Mesenteric fat pad (tissue), 1 donor: ENCODE measurements at places on chromosomes 11 and 22. TPM values are rescaled to one million over a fixed set of nuclear protein-coding genes. Genes with fewer than 3 reads are reported as not detected.

The AASDHPPT gene
- total RNA-seq, result 21.9 TPM

The PTPN5 gene
- total RNA-seq, result 1.1 TPM

The FERMT3 gene
- 58.9 TPM for total RNA-seq

The RELT gene
- total RNA-seq, result 15.8 TPM

The PCNX3 gene
- 30.6 TPM for total RNA-seq

The SLC35C1 gene
- 81.0 TPM for total RNA-seq

The OOSP2 gene
- total RNA-seq, result not detected

The OR52A1 gene
- total RNA-seq, result not detected

The PYGM gene
- 1.8 TPM for total RNA-seq

The P2RX6 gene
- total RNA-seq, result 1.2 TPM

GRCh38 chr11:30717009-30717408 is 130.9 kb upstream of the MPPED2 start:
- no peak for DNase-seq

DNA sequence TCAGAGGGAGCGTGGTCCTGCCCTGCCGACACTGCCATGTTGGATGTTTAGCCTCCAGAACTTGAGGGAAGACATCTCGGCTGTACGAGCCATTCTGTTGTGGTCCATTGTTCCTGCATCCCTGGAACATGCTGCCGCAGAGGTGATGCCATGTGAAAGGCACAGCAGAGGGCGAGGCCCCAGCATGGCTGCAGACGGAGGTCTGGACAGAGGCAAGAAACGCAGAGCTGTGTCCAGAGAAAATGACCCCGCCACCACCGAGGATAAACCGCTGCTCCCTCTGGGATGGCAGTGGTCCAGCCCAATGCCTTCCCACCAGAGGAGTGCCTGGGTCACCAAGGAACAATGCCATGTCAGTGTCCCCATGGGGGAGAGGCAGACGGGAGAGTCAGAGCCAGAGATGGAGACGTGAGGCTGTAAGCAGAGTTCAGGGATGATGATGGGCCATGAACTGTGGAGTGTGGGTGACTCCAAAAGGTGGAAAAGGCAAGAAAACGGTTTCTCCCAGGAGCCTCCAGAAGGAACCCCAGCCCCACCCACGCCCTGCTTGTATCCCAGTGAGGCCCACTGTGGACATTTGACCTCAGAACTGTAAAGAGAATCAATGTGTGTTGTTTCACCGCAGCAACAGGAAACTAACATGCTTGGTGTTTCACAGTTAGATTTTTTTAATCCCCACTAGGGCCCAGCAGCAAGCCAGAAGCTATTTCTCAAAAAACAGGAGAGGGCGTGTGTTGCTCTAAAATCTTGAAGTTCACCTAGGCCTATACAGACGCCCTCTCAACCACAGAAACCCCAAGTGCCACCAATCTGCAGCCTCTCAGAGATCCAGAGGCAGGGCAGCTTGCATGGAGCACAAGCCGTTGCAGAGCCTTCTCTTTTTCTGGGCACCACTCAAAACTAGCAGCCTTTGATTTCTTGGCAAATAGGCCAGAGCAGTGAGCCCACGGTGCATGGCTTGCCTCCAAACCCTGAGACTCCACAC is 1422.9 kb downstream of the TBC1D22A start:
- no peak for DNase-seq

- DNase-seq, result no peak
Observed at GRCh38 chr11:110716361-110716760, 4.1 kb upstream of the ARHGAP20 start.

GRCh38 chr11:76664578-76665061 is 5.9 kb downstream of the LRRC32 start:
- DNase-seq, result peak; percentile 86

GRCh38 chr11:15692739-15693138 is 578.0 kb downstream of the INSC start:
- no peak for DNase-seq

DNA sequence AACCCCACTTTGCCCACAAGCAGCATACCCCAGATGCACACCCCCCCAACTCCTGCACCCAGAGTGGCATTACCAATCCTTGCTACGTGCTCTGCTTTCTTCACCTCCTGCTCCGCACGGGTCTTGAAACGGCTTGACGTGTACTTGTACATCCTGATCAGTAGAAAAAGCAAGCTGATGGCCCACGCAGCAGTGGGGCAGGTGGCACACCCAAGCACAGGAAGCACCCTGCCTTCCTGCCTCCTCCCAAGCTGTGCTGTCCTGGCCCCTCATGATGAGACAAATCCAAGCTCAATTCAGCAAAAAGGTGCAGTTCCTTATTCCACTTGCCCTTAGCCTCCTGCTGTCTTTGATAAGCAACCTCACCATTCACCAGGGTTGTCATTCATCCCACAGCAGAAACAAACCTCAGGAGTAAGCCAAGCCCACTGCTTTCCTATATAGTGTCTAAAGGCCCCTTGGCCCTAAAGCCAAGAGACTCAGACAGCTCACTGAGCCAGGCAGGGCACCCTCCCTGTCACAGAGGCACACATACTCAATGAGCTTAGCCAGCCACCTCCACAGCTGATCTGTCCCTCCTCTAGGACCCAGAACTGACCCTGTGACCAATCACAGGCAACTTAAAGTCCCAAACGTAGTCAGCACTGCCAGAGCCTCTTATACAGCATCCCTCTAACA is 27.8 kb downstream of the MORC2 start:
- no peak for DNase-seq

GRCh38 chr22:46613606-46614021 is 6.6 kb upstream of the GRAMD4 start:
- no peak for DNase-seq

GRCh38 chr11:127063241-127063640 is 62.7 kb upstream of the KIRREL3 start:
- DNase-seq, result no peak

- no peak for DNase-seq
Observed at GRCh38 chr11:78420255-78420764, 2.7 kb upstream of the GAB2 start.

GRCh38 chr22:48975316-48975741 is 852.3 kb downstream of the BRD1 start:
- DNase-seq, result no peak

- DNase-seq, result no peak
Observed at GRCh38 chr11:19525714-19526113, 186.9 kb upstream of the NAV2 start.

DNA sequence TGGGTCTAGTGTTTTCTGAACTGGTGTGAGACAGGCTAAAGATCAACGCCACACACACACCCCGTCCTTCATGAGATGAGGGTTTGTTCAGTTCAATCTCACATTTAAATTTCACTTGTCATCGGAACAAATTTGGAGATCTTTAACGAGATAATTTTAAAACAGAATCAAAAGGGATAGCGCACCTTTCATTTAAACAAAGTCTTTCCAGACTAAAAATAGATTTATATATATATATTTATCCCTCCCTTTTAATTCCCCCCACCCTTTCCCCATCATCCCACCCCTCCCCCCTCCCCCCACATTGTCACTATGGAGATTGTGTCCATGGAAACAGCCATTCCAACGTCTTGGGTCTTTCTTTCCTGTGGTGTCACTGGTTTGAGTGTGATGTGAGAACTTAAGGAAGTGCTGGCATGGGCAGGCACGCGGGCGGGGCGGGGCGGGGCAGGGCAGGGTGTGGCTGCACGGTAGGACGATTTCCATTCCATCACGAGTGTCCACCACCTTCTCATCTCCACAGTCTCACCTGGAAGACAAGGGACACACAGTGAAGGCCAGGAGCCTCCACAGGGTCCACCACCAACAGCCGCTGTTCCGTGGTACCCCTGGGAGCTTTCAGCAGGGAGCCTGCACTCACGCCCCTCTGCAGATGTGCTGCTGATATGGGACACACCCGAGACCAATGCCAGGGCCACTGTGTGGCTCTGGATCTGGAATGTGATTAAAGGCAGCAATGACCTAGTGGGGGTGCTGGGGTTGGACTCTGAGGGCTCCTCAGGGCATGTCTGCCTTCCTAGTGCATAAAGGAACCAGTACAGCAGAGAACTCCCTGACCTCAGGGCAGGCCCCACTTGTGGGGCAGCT is 30.5 kb upstream of the CYP2D6 start:
- no peak for DNase-seq
